ENCODE measurements at places on chromosomes 4 and X.

GRCh38 chr4:20422398-20422797 is 170.7 kb downstream of the SLIT2 start:
- DNase-seq = peak; percentile 59

DNA sequence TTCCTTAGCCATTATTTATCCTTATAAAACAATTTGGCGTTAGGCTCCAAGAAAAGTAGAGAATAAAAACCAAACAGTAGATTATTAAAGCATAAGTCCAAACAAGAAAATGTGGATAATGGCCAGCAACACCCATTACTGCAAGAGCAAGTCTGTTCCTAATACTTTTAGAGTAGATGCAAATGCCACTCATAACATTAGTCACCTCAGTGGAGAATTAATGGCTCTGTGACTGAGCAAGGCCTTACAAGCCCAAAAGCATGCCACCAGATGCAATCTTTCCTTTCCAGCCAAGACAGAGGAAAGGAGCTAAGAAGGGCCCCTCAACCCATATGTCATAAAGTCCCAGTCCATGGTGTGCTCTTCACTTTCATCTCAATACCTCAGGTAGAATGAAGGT is 373.8 kb downstream of the OPHN1 start:
- DNase-seq = no peak

DNA sequence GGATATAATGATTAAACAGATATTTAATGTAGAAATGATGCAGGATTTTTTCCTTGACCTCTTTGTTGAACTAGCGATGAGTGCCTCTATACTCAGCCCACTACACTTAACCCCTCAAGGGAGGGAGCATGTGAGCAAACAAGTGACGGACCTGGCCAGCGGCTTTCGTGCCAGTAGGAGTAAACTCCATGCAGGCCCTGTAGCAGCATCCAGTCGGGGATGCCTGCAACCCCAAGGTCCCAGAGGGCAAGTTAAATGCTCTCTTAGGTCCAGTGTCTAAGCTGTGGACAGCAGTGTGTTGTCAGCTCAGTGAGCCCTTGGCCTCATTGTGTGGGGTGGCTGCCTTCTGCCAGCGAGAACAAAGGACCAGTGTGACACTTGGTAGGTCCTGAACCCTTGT is 708.7 kb downstream of the TECRL start:
- no peak for DNase-seq

- no peak for DNase-seq
Measured at GRCh38 chr4:55033296-55033695, 92.1 kb downstream of the KDR start.

- peak; percentile 29 for DNase-seq
Measured at GRCh38 chrX:130916636-130917422, 13.8 kb upstream of the ENOX2 start.

DNA sequence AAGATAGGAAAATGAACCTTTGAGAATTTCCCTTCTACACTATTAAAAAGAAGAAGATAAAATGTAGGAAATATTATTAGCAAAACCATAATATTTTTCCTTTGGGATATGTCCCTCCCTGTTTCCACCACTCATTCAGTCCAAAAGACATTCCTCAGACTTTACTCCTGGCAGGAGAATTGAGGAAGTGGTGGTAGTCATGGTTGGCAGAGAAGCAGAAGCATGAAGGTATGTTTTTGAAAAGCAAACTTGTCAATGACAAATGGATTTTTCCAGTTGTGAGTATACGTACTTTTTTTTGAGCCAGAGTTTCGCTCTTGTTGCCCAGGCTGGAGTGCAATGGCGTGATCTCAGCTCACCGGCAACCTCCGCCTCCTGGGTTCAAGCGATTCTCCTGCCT is 13.7 kb downstream of the STAG2 start:
- DNase-seq = no peak

- DNase-seq = no peak
Measured at GRCh38 chrX:30283456-30284200, 25.6 kb downstream of the NR0B1 start.

GRCh38 chr4:147984065-147984777 is 252.3 kb downstream of the ARHGAP10 start:
- no peak for DNase-seq

DNA sequence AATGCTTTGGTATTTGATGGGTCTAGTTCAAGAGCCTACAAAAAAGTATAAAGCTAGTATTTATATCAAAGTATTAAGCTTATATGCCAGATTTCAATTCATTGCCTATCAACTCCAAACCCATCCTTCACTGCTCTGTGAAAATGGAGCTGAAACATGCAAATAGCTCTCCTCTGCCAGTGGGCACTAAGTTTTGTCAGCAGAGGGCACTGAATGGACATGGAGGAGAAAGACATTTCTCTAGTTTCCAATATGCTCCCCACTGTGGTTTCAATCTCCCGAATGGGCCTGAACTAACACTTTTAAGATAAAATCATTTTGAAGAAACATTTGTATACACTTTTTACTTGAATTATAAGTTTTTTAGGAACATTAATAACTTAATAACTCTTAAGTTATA is 12.4 kb downstream of the PPID start:
- DNase-seq = no peak

DNA sequence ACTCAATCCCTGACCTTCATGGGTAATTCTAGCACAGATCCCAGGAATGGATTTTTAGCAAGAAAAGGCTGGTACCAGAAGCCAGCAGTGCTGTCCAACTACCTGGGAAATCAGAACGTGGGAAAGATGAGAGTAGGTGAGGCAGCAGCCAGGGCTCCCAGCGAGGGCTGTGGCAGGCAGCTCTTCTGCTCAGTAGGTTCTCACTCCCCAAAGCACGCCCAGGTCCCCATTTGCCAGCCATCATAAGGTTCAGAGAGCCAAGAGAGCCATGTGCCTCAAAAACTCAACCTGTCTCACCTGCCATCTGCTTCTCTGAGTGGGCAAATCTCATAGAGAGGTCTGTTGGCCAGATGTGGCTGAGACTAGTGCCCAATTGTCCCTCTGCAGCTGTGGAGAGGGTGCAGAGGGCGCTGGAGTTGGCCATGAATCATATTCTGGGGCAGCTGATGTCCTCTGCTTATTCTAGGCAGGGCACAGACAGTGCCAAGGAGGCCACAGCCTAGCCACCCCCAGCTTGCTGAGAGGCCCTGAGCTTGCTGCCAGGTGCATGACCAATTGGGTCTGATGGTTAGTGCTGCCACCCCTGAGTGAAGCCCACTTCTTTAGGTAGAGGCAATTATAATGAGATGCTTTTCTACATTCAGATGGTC is 81.7 kb upstream of the GATB start:
- no peak for DNase-seq

DNA sequence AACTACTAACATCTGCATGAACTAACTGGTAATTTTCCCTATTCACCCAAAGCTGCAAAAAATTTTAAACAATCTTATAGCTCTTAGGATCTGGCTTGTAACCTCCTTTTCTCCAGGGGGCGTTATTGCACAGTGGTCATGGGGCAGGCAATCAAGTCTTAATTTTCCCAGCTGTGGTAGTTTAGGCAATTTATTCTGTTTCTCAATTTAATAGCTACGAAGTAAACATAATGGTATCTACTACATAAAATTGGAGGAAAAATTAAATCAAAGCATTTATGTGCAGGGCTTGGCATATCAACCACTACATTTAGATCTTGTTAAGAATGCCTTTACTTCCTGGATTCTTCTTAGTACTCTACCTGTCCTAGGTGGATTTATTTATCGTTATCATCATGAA is 137.4 kb upstream of the GUCY1A1 start:
- DNase-seq = peak; percentile 43

DNA sequence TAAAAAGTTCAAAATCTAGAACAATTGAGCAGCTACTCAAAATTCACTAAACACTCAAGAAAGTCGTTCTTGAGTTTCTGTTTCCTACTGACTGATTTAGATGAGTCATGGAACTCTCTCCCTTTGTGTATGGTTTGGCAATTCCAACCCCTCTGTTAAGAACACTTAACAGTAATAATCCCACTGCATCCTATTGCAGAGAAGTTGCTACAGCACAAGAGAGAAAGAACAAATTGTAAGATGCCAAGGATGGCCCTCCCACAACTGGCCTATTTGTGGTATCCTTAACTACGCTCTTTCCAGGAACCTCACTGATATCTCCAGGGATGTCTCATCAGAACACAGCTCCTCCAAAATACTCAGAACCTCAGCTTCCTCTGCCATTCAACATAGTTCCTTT is 701.8 kb upstream of the TENM3 start:
- no peak for DNase-seq

GRCh38 chrX:118519411-118520215 is 24.0 kb downstream of the DOCK11 start:
- DNase-seq = no peak

GRCh38 chr4:142354041-142354440 is 492.1 kb downstream of the INPP4B start:
- no peak for DNase-seq

GRCh38 chr4:151719956-151720334 is 40.9 kb downstream of the GATB start:
- no peak for DNase-seq

DNA sequence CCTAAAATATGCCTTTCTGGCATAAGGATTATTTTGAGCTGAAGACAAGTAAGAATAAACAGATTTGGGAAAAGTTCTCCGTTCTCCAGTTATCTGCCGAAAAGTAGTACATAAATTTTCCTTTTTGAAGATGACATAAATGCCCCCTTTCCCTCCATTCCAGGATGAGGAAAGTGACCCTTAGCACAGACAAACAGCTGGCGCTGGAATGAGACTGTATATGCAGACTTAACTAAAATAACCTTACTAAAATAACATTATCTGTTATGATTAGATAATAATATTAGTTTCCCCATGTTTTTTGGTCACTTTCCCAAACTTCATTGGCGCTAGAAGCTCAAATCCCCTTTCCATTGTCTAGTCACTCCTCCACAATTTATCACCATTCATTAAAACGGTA is 21.5 kb downstream of the PDGFC start:
- no peak for DNase-seq

DNA sequence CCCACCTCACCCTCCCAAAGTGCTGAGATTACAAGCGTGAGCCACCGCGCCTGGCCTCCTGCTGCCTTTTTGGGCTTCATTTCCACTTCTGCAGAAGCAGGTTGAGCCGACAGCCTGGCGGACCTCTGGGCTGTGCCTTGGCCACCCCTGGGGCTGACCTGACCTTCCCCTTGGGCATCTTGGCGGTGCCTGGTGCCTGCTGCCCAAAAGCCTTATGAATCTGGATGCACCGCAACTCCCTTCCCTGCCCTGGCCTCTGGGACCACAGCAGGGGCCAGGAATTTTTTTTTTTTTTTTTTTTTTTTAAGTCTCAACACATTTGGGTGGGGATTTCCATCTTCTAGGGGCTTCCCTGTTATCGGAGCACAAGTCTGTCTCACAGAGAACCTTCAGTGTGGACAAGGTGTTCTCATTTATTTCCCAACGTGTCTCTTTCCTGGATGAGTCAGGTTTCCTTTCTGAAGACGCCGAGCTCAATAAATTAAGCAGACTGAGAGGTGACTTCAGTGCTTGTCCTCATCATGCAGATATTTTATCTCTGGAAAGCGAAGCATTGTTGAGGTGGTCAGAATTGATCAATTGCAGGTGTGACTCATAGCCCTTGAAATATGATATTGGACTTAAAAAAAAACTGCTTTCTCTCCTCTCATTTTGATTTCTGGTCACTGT is 79.7 kb downstream of the SHROOM2 start:
- no peak for DNase-seq

DNA sequence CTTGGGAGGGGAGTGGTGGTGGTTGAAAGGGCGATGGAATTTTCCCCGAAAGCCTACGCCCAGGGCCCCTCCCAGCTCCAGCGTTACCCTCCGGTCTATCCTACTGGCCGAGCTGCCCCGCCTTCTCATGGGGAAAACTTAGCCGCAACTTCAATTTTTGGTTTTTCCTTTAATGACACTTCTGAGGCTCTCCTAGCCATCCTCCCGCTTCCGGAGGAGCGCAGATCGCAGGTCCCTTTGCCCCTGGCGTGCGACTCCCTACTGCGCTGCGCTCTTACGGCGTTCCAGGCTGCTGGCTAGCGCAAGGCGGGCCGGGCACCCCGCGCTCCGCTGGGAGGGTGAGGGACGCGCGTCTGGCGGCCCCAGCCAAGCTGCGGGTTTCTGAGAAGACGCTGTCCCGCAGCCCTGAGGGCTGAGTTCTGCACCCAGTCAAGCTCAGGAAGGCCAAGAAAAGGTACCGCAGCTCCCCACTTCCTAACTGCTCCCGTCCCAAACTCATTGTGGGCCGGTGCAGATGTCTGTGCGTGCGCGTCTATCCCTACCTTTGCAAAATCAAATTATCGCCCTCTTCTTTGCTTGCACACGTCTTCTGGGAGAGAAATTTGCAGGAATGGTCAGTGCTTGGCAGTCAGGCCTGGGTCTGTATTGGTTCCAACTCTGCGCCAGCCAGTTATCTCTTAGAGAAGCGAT is 533 bp downstream of the IL15 start:
- no peak for DNase-seq

- DNase-seq = no peak
Measured at GRCh38 chr4:42458657-42459056, 61.4 kb downstream of the SHISA3 start.

DNA sequence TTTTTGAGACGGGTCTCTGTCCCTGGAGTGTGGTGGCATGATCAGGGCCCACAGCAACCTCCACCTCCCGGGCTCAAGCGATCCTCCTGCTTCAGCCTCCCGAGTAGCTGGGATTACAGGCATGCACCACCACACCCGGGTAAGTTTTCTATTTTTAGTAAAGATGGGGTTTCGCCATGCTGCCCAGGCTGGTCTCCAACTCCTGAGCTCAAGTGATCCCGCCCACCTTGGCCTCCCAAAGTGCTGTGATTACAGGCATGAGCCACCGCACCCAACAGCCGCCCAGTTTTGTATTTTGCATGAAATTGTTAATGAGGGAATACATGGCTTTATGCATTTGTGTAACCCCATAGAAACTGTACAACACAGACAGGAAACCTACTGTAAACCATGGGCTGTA is 2.8 kb upstream of the ARHGAP4 start:
- DNase-seq = no peak

DNA sequence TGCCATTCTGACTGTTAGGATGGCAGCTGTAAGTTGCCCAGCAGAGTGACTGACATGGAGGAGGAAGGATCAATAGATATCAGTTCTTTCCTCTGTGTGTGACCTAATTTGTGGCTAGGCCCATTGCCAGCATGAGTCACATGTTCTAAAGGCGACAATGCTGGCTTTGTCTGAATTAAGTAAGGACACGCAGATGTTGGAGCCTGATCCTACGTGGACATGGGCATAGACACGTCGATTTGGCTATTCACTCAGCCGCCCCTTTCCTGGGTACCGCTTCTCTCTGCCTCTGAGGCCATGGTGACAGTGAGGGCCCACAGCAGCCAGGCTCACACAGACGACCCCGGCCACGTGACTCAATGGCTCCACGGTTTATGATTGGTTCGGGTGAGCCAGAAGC is 16.3 kb downstream of the PROM1 start:
- no peak for DNase-seq

GRCh38 chr4:101599620-101600019 is 190.9 kb upstream of the BANK1 start:
- DNase-seq = no peak

DNA sequence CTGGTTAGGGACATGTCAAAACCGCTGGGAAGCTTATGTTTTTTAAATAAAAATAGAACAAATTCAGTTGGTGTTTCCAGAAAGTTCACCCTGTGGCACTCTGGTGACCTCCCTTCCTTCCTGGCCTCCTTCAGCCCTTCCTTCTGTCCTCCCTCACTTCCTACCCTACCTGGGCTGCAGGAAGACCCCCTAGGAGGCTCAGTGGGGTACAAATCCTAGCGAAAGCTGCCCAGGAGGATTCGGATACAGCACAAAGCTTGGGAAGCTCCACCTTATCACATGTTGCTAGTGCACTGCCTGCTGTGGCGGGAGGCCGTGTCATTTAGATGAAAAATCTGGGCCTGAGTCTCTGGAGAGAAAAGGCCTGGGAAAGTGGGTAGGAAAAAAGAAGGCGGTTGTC is 60.5 kb downstream of the FHDC1 start:
- no peak for DNase-seq

GRCh38 chr4:108372681-108373080 is 203.9 kb upstream of the LEF1 start:
- no peak for DNase-seq
